ENCODE measurements at places on chromosomes 5 and 9.
A peak's percentile ranks its signal among the peaks of the same experiment; 100 is the strongest.

DNA sequence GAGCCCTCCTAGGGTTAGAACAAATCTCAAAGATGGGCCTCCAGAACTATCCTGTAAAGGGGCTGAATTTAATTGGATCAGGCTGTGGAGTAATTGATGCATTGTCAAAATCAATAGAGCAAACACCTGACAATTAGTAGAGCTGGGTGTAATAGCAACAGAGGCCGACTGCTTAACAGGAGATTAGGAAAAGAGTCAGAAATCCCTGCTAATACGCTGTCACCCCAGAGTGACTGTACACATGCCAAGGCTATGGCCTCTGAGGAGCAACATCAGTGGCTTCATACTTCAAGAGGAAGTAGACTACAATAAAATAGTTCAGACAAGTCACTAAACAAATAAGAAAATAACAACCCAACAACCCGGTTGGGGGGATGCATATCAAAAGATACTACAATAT lies 18.7 kb upstream of the GRPEL2 start:
- no peak for DNase-seq

- no peak for DNase-seq
Observed at GRCh38 chr5:173557123-173557903, 59.1 kb downstream of the BOD1 start.

DNA sequence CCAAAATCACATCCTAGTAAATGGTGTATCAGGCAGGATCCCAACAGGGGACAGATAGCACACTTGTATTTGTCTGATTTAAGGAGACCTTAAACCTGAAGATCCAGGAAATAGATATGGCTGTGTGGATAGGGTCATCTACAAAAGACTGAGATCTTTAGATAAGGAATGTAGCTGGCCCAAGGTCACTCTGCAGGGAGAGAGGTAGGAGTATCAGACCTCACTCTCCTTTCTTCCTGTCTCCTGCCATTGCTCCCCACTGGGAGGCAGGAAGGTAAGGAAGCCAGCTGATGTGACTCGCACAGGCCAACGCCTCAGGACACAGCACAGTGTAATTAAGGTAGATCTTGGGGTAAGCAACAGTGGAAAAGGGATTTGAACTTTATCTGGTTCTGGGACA lies 85.8 kb downstream of the PLPPR1 start:
- DNase-seq = peak; percentile 52

- DNase-seq = no peak
Observed at GRCh38 chr5:97624886-97625285, 441.8 kb upstream of the RIOK2 start.

DNA sequence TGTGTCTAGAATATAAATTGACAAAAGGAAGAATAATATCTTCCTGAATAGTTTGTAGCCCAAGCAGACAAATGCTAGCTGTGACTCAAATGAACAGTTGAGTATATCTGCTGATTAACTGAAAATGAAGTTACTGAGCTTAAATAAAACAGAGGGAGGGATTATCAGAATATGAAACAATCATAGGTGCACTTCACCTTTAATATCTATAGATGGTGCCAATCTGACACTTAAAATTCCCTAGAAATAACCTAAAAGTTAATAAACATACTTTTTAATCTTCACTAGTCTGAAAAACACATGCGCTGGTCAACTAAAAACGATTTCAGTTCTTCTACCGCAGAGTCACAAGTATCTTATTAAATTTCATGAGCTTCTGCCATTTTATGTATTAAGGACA lies 280.8 kb upstream of the RASA1 start:
- DNase-seq = no peak

DNA sequence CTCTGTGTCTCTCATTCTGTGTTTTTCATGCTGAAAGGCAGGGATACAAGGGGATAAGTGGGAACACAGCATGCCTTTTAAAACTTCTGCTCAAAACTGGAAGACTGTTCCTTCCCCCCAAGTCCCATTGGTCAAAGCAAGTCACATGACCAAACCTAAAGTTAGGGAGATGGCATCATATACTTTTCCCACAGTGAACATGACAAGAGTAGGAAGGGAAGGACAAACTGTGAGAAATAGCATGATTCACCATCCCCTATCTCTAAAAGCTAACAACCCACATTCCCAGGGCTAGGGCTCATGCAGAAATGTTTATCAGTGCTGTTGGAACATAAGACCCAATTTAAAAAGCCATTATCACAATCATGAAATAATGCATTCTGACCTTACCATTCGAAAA lies 24.2 kb upstream of the SHISAL2B start:
- no peak for DNase-seq

GRCh38 chr5:77743181-77743580 lies 33.0 kb downstream of the TBCA start:
- no peak for DNase-seq

- no peak for DNase-seq
Observed at GRCh38 chr5:91538179-91538578, 155.1 kb upstream of the ARRDC3 start.

GRCh38 chr5:148697180-148697808 lies 43.0 kb upstream of the HTR4 start:
- DNase-seq = no peak

DNA sequence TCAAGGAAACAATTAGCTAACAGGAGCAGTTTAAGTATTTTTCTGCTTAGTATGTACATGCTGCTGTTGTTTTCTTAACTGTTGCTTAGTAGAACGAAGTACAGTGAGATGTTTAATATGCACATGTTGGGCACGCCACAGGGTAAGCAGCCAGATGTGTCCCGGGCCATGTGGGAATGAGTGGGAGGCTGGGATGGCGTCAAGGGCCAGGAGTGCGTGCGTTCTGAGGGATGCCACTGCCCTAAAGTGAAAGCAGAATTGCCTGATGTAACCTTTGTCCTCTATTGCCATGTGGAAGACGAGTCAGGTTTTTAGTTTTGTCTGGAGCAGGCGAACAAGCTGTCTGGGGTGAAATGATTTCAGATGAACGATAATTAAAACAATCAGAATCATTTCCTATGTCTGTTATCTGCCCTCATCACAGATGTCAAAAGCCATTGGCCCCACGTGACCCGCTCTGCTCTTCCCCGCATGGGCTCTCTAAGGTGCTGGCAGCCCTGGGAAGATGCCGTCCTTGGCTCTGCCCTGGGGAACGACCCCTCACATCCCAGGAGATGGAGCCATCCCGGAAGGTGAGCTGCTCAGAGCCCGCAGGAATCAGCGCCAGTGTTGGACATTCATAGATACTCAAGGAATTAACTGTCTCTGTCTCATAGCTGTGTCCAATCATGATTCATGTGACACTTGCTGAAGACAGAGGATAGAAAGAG lies 356.6 kb upstream of the IRX4 start:
- no peak for DNase-seq

GRCh38 chr5:174222891-174223290 lies 177.4 kb downstream of the NSG2 start:
- peak; percentile 97 for DNase-seq

- no peak for DNase-seq
Observed at GRCh38 chr9:137823986-137824771, 53.4 kb upstream of the CACNA1B start.

DNA sequence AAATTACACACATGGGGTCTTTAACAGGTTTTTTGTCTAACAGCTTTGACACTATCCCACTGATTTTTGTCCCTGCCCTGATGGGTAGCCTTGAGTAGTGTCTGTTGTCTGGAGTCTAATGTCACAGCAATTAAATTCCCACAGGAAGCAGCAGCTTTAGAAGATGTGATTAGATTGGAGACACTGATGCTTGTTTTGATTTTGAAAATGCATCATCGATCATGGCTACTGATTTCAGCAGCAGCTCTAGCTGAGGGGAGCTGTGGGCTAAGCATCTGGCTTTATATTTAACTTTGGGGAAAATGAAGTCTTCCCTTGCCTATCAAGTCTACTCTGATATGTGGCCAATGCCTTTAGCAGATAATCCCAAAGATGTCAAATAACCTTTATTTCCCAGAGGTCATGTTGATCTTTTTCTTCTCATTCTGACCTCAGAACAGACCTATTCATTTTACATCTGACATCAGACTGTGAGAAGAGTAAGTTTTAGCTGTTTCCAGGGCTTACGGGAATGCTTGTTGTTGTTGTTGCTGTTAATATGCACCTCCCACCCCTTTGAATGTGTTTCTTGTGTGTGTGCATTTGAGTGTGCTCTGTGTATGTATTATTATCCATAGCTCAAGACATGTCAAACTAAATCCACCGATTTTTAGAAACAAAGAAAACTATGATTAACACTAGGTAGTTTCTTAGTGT lies 704.9 kb upstream of the NUDT12 start:
- peak; percentile 69 for DNase-seq

All from NCI-H69 (cell line).